Dermis blood vessel endothelial cell (primary cell): ENCODE measurements at places on chromosomes 6 and 20.

- DNase-seq = no peak
Measured at GRCh38 chr20:19807946-19808330, 49.9 kb downstream of the RIN2 start.

GRCh38 chr6:43089467-43089866 is 13.4 kb downstream of the PTK7 start:
- DNase-seq = no peak

GRCh38 chr6:15905488-15906419 is 223.1 kb upstream of the MYLIP start:
- no peak for DNase-seq

DNA sequence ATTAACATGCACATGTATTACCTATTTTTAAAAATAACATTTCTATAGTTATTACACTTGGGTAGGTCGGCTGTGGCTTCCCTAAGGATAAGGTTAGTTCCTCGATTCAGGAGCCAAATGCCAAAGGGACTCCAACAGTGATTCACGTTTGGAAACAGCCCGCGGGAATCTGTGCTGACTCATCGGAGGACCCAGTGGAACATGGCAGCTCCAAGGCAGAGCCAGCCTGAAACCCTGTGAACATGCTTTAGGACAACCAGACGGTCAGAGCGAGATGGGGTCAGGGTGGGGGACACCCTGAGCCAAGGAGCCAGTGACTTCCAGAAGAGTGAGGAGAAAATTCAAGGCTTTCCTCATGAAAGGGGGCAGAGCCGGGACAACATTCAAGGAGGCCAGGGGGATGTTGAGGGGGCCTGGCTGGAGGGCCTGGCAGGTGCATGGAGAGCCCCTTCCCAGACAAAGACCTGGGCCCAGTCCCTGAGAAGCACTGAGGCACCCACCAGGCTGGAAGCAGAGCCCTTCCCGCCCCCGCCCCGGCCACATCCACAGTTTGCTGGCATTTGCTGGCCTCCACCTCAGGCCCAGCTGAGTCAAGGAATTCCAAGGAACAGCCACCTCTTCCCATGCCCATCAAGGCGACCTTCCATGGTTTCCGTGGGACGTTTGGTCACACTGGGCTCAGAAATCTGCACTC is 133.2 kb downstream of the SNX5 start:
- peak; percentile 61 for DNase-seq

DNA sequence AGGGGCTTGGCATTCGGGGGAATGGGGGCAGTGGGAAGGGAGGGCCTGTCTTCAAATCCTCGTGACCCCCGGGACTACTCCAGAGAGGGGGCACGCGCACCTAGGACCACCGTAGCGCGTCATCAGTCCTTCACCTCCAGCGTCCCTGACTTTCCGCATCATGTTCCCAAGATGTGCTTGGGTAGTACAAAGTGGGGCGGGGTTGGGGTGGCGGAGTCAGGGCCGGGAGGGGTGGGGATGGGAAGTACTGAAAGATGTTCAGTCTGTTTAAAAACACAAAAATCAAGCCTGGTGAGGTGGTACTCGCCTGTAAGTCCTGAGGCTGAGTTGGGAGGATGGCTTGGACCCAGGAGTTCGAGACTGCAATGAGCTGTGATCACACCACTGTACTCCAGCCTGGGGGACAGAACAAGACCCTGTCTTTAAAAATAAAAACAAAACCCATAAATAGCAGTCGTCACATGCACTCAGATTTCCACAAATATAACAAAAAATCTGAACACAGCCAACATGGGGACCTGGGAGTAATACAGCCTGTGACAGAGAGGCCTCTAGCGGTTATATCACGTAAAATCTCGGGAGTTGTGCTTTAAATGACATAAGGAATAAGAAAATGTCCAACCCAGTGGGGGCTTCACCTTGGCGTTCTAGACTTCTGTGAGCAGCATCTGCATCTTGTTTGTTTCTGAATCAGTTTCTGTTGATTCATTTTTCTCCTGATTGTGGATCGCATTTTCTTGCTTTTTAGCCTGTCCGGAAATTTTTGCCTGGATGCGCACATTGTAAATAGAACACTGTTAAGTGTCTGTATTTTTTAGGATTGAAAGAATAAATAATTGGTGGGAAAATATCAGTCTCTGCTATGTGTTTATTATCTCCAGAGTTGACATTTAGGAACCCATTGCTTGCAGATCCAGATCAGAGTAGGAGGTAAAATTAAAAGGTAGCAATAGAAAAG is 698 bp upstream of the LRP11 start:
- DNase-seq = peak; percentile 84
